ENCODE measurements at places on chromosomes 11 and 22.
A peak's percentile ranks its signal among the peaks of the same experiment; 100 is the strongest.

- DNase-seq = no peak
Observed at GRCh38 chr11:9577556-9577955, 4.1 kb downstream of the WEE1 start.

DNA sequence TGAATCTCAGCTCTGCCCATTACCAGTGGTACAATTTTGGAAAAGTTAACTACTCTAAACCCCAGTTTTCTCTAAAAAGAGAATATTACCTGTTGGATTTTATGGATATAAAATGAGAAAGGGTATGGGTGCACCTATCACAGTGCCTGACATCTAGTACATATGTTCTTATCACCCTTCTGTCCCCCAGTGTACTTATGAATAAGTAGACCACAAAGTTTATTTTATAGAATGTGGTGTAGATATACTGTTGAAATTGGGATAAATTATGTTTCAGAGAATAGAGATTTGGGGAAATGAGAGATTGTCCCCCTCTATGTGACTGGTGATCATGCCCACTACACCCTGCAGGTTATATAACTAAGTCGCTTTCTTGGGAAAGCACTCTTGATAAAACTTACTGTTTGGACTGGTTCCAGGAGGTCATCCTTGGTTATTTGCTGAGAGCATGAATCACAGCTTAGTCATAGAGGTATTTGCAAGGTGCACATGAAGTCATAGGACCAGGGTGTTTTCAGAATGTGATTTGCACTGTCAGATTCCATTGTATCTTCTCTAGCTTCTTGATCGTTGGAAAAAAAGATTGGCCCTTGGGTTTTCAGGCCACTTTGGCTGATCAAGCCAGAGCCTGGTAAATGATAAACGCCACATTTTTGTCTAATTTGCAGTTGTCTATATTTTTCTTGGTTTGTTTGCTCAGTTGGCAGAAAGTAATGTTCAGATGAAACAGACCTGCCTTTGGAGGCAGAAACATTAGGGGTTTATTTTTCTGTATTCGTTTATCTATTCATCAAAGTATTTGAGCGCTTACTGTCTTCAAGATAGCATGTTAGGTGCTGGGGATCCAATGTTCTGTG, 21.3 kb downstream of the STX3 start:
- DNase-seq = no peak

- DNase-seq = peak; percentile 35
Observed at GRCh38 chr11:122851366-122851966, 13.2 kb downstream of the CRTAM start.

DNA sequence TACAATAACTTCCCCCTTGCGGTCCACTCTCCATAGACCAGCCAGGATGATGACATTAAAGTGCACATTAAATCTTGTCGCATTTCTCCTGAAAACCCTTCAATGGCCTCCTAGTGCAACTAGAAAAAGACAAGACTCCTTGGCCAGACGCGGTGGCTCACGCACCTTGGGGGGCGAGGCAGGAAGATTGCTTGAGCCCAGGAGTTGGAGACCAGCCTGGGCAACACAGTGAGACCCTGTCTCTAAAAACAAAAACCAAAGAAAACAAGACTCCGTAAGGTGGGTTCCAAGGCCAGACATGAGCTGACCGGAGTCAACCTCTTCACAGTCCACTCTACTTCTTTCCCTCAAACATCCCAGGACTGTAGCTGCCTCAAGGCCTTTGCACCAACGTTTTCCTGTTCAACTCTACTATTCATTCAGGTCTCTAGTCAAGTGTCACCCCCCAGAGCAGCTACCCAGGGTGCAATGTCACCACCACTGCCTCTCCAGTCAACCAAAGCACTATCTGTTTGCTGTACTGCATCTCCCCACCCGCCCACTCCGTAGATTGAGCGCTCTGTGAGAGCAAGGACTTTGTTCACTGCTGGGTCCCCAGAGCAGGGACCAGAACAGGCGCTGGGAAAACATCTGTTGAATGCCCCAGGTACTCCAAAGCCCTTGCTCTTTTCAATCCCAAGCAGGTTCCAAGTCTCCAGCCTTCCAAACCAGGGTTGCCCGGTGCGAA, 739 bp downstream of the ZMAT5 start:
- DNase-seq = peak; percentile 21

DNA sequence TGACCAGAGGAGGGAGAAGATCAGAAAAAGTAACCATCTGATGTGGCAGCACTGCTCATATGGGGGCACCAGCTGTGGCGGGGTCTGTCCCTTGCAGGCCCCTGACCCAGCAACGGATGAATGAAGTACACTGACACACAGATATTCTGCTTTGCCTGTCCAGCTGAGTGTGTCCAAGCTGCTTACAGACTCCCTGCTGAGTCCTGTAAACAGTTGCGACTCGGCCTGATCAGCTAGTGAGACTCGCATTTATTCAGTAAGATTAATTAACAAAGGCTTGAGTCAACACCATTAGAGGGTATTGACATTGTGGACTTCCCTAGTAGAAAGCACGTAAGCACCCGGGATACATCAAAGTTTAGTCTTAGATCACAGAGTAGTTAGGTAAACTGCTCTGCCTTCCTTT, 15.3 kb upstream of the OR10D3 start:
- no peak for DNase-seq

DNA sequence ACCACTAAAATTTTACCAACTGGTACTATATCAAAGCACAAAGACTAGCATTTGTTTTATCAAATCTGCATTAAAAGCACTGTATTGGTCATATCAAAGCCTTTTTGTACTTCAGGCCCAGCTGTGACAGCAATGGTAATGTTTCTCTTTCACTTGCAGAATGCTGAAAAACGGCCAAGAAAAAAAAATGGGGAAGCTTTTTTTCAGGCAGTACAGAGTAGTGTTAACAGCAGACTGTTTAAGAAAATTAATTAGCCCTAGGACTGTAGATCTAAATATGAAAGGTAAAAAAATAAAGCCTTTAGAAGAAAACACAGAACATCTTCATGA, 33.3 kb downstream of the DENND5A start:
- peak; percentile 78 for DNase-seq

- no peak for DNase-seq
Observed at GRCh38 chr11:64694821-64695365, 28.1 kb downstream of the NRXN2 start.

GRCh38 chr11:44980533-44981427, 30.1 kb upstream of the TP53I11 start:
- no peak for DNase-seq

DNA sequence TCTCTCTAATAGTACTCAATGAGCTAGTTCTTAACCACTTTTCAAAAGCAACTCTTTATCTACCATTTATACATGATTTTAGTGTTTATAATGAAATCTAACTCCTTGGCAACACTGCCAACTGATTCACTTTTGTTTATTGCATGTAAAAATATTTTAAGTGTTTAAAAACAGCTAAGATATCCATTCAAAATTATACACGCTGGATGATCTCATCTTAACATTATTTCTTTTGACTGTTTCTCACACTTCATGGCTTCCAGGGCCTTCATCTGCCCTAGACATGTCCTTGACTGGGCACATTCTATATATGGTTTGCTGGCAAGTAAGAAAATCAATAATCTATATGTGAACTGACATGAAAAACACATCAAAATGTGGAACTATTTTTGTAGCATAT, 414.6 kb upstream of the LUZP2 start:
- DNase-seq = no peak

DNA sequence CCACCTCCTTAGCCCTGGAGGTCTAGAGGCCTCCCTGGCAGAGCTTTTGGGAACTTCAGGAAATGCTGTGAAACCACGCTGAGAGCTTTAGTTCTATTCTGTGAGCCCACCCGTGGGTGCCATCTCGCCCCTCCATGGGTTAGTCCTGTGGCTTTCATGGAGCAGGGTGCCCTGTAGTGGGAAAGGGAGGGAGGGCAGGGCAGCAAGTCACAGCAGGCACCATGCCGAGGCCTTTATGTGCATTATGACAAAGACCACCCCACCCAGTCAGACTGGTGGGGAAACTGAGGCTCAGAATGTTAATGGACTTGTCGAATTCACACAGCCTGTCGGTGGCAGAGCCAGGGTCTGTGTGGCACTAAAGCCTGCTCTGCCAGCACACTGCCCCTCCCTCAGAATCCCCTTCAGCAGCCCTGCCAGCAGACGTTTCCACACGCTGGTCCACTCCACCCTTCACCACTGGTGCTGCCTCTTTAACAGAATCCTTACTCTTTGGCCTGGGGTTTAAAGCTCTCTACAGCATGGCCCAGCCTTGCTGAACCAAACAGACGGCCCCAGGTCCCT, 13.4 kb downstream of the TMPRSS13 start:
- DNase-seq = no peak

DNA sequence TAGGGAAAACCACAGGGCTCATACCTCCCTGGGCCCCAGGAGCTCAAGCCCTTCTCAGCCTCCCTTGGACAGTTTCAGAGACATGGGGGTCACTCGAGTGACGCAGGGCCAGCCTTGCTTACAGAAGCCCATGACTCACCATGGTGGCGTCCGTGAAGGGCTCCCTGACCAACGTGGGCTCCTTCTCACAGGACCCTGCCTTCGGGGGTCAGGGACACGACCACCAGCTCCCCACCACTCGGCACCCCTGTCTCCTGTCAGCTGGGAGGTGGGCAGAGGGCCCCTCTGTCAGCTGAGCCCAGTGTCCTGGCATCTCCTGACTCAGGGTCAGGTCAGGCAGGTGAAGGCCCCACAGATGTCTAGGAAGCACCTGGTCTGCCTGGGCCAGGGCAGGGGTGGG, 126.3 kb upstream of the ANO1 start:
- no peak for DNase-seq

DNA sequence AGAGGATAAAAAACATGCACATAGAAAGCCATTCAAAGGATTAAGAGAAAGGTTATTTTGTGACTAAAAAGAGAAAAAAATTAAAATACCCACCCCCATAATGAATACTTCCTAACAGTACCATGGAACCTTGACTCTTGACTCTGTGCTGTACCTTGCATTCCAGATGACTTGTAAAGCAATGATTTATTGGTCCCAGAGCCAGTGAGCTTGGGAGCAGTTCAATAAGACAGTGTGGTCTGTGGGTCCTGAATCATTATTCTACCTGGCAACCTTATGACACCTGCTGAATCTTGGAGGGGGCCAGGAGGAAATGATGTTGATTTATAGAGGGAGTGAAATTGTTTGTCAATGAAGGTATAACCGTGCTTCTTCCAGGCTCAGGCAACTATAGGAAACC, 34.2 kb upstream of the PAX6 start:
- DNase-seq = no peak

DNA sequence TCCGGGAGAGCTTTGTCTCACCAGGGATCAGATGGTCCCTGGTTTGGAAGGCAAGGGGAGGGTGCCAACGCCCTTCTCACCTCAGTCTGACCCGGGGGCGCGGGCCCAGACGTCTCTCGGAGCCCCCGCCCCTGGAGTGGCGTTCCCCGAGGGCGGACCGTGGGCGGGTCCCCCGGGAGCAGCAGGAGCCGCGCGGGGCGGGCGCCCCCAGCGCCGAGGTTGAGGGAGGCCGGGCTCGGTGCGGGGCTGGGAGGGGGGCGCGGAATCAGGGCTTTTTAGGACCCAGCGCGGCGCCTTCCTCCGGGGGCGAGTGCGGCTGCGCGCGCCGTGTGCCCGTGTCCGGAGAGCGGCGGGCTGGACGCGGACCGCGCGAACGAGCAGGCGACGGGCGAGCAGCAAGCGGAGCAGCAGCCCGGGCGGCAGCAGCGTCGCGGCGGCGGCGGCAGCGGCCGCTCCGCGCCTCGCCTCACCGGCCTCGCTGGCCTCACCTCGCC, at the start of gene KCNC1:
KCNC1 (plus strand) TSS at position 364 of the 494 bp plus-strand sequence. CDS start 1,222 bp downstream, outside the sequence.
- DNase-seq = peak; percentile 12

DNA sequence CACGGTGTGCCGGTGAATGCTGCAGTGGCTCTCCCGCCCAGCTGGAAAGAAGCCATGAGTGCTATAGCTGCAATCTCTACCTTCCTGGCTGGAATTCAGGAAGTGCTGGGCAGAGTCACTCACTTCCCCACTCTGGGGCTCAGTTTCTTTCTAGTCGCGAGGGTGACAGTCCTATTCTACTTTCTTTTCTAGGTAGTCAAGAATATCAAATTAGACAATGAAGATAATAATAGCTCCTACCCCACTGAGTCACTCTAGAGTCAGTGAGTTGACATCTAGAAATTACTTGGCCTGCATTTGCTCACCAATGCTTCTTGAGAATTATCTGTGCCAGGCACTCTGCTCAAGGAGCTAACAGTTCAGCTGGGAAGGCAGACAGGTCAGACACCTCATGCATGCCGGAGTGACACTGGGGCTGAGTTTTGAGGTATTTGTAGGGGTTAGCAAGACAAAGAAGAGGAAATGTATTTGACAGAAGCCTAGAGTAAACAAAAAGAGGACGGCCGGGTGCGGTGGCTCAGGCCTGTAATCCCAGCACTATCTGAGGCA, 3.2 kb downstream of the CENPM start:
- peak; percentile 64 for DNase-seq

Data from suppressor macrophage treated with lipopolysaccharide for 4 hours (primary cell).